ENCODE measurements at places on chromosomes 12 and 14. TPM values are rescaled to one million over a fixed set of nuclear protein-coding genes. Genes with fewer than 3 reads are reported as not detected.

PTPRQ gene
- not detected for total RNA-seq

TAOK3 gene
- total RNA-seq: 5.2 TPM

- H3K4me1 ChIP-seq: no peaks in the 10 kb centered on the region
- DNase-seq: no peak
- no peak overlapping the region for H3K4me3 ChIP-seq
- no peak overlapping the region for H3K27ac ChIP-seq
These were observed 94.5 kb downstream of the CALM1 start for GRCh38 chr14:90491221-90491885.

GRCh38 chr12:1552911-1553491, 41.4 kb downstream of the FBXL14 start:
- H3K4me3 ChIP-seq: no peak overlapping the region
- H3K27me3 ChIP-seq: no peaks in the 10 kb centered on the region
- no peaks in the 10 kb centered on the region for H3K4me1 ChIP-seq

DNA sequence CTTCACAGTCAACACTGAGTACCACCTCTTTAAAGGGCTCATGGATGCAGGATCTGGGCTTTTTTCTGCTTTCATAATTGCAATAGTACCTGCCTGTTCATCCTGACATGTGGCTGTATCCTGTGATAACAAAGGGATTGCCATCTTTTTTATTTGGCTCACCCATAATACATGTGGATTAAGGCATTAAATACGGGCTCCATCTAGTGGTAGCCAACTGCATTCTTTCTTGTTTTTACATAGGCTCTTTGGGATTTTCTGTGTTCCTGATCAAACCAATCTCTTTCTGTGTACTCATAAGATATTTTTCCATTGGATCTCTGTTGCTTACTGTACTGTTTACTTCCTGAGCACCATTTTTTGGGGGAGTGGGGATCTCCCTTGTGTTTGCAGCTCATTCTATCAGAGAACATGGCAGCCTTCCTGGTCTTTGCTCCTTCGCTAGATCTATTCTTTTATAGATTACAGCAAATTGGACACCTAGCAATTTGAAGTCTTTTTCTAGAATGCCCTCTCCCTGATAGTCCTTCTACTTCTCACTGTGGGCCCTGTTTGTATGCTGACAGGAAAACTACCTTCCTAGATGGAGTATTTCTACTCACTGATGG, 723.4 kb upstream of the MDGA2 start:
- H3K4me1 ChIP-seq: peaks cover 2% of the 10 kb centered on the region
- no peak for DNase-seq
- H3K4me3 ChIP-seq: no peak overlapping the region
- H3K36me3 ChIP-seq: no peaks in the 10 kb centered on the region
- no peaks in the 10 kb centered on the region for H3K27me3 ChIP-seq

- no peaks in the 10 kb centered on the region for H3K27me3 ChIP-seq
- no peak overlapping the region for H3K4me3 ChIP-seq
- no peak overlapping the region for H3K27ac ChIP-seq
- no peaks in the 10 kb centered on the region for H3K4me1 ChIP-seq
- H3K36me3 ChIP-seq: no peaks in the 10 kb centered on the region
These were observed 345.2 kb upstream of the FKBP4 start for GRCh38 chr12:2449586-2449985.

SELPLG gene
- total RNA-seq: 0.09 TPM

DNA sequence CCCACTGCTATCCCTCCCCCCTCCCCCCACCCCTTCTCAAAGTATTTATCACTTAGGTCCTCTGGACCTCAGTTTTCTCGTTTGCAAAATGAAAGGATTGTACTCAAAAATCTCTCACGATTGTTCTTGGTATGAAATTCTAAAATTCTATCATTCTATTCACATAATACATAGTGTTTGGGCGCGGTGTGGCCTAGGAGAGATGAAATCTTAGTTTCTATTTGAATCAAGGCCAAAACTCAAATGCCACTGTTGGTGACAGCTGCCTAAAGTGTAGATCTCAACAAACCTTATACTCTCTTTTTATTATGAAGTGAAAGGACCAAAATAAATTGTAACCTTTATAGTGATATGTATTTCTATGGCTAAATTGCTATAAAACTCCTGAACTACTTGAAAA, 23.7 kb upstream of the YAF2 start:
- H3K4me3 ChIP-seq: no peak overlapping the region
- H3K27ac ChIP-seq: no peak overlapping the region
- no peaks in the 10 kb centered on the region for H3K4me1 ChIP-seq
- no peak for DNase-seq
- no peaks in the 10 kb centered on the region for H3K36me3 ChIP-seq

PDE3A gene
- 3.0 TPM for total RNA-seq

GPR68 gene
- total RNA-seq: 0.33 TPM

DHH gene
- 0.13 TPM for total RNA-seq

WNT1 gene
- total RNA-seq: not detected

PRH2 gene
- not detected for total RNA-seq

DNA sequence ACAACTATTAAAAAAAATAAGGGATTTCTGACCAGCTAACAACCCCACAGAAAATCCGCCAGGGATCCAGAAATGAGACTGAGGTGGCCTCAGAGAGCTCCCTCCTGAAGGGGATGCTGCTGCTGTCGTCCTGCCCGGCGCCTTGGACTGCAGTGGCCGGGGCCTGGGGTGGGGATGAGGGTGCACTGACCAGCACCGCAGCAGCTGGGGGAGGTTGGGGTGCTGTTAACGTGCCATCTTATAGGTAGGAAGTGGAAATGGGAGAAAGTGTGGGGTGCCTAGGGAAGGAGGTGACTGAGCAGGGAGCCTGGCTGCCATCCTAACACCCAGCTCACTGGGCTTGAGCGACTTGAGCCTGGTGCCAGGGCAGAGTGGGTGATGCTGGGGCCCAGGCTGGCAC, 32.0 kb downstream of the DDX11 start:
- no peaks in the 10 kb centered on the region for H3K4me1 ChIP-seq
- H3K27me3 ChIP-seq: no peaks in the 10 kb centered on the region
- no peak overlapping the region for H3K27ac ChIP-seq
- no peak overlapping the region for H3K4me3 ChIP-seq
- peak; percentile 22 for DNase-seq

GRCh38 chr12:81274637-81275529, 197.0 kb downstream of the ACSS3 start:
- no peaks in the 10 kb centered on the region for H3K4me1 ChIP-seq
- no peaks in the 10 kb centered on the region for H3K27me3 ChIP-seq
- H3K36me3 ChIP-seq: no peaks in the 10 kb centered on the region
- H3K4me3 ChIP-seq: no peak overlapping the region

DNA sequence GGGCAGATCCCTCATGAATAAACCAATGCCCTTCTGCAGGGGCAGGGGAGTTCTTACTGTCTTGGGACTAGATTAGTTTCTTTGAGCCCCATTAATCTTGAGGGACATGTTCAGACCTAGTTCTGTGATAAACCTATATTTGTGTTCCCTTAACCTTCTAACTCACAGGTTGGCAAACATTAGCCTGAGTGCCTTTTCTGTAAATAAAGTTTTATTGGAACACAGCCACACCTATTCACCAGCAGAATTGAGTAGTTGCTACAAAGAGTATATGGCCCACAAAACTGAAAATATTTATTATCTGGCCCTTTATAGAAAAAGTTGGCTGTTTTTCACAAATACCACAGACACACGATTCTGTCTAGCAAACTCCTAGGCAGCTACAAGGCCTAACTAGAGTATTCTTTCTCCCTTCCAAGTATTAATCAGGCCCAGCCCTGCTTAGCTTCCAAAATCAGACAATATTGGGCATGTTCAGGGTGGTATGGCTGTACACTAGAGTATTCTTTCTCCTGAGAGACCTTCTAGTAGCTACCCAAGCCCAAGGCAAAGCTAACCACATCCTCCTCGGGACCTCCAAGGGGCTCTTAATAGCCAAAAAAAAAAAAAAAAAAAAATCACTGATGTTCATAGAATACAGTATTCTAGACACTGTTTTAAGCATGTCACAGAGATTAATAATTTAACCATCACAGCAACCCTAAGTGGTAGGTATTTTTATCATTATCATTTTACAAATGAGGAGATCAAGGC, 199.3 kb upstream of the PWP1 start:
- H3K4me1 ChIP-seq: no peaks in the 10 kb centered on the region
- no peak overlapping the region for H3K27ac ChIP-seq
- no peak overlapping the region for H3K4me3 ChIP-seq
- H3K27me3 ChIP-seq: no peaks in the 10 kb centered on the region

GRCh38 chr12:111807232-111807631, 34.8 kb upstream of the MAPKAPK5 start:
- H3K27ac ChIP-seq: no peak overlapping the region
- no peak for DNase-seq
- H3K36me3 ChIP-seq: peaks cover 24% of the 10 kb centered on the region
- H3K4me1 ChIP-seq: no peaks in the 10 kb centered on the region
- H3K27me3 ChIP-seq: no peaks in the 10 kb centered on the region

DNA sequence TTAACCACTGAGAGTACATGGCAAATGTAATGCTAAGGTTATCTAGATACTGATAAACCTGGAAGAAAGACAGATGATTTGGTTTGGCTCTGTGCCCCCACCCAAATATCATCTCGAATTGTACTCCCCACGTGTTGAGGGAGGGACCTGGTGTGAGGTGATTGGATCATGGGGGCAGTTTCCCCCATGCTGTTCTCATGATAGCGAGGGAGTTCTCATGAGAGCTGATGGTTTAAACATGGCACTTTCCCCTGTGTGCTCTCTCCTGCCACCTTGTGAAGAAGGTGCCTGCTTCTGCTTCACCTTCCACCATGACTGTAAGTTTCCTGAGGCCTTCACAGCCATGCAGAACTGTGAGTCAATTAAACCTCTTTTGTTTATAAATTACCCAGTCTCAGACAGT, 14.2 kb downstream of the NOXRED1 start:
- no peaks in the 10 kb centered on the region for H3K36me3 ChIP-seq
- H3K27ac ChIP-seq: no peak overlapping the region
- H3K4me1 ChIP-seq: no peaks in the 10 kb centered on the region
- H3K4me3 ChIP-seq: no peak overlapping the region
- no peaks in the 10 kb centered on the region for H3K27me3 ChIP-seq

DNA sequence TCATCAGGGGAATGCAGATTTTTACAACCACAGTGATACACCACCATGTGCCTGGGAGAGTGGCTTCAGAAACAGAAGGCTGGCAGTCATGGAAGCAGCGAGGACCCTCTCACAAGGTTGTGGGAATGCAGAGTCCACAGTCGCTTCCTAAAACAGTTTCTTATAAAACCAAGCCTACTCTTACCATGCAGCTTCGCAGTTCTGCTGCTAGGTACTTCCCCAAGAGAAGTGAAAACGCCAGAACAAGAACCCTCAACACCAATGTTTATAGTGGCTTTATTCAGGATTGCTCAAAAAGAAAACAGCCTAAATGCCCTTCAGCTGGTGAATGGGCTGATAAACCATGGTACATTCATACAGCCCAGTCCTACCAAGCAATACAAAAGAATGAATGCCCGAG, 87.2 kb downstream of the DDX51 start:
- H3K36me3 ChIP-seq: peaks cover 31% of the 10 kb centered on the region
- DNase-seq: no peak
- no peak overlapping the region for H3K4me3 ChIP-seq

GRCh38 chr12:96824074-96824837, 82.8 kb upstream of the NEDD1 start:
- no peaks in the 10 kb centered on the region for H3K27me3 ChIP-seq
- peaks cover 8% of the 10 kb centered on the region for H3K36me3 ChIP-seq
- no peak overlapping the region for H3K4me3 ChIP-seq
- H3K4me1 ChIP-seq: no peaks in the 10 kb centered on the region
- no peak for DNase-seq
- no peak overlapping the region for H3K27ac ChIP-seq

CLEC4C gene
- 0.26 TPM for total RNA-seq

DNA sequence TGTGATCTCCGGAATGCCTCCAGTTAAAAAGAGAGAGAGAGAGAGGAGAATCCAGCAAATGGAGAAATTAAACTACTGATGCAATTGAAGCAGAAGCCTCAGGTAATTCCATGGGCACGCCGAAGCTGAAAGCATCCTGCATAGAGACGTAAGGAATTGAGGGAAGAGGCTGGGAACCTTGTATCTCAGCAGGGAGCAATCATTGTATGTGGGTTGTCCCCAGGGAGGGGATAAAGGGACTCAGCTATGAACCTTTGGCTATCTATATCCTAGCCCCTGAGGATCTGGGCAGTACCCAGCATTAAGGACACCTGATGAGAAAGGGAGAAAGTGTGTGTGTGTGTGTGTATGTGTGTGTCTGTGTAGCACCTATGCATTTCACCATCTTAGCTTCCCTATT, 95.8 kb upstream of the ATXN7L3B start:
- no peaks in the 10 kb centered on the region for H3K36me3 ChIP-seq
- no peak overlapping the region for H3K4me3 ChIP-seq
- no peaks in the 10 kb centered on the region for H3K4me1 ChIP-seq
- H3K27ac ChIP-seq: no peak overlapping the region

DNA sequence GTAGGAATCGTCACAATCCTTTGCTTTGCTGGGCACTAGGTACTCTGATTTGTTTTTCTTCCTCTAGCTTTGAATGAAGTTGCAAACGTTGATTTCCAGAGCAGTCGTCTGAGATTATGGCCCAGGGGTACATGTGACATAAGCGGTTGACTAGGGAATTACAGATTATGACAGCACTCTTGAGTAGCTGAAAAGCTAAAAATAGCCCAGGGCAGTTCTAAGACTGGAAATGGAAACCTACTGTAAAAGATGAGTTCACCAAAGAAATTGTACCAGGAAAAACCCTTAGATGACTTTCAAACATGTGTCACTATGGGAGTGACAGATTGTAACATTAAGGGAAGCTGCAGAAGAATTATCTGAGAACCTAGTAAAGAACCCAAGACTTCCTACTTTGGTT, 108.5 kb downstream of the ANO6 start:
- no peak overlapping the region for H3K27ac ChIP-seq
- no peak for DNase-seq
- no peak overlapping the region for H3K4me3 ChIP-seq
- H3K36me3 ChIP-seq: no peaks in the 10 kb centered on the region

- DNase-seq: peak; percentile 84
- H3K4me1 ChIP-seq: peaks cover 6% of the 10 kb centered on the region
- H3K36me3 ChIP-seq: no peaks in the 10 kb centered on the region
- no peak overlapping the region for H3K4me3 ChIP-seq
These were observed 5.8 kb upstream of the SLC48A1 start for GRCh38 chr12:47767216-47767724.

SLC16A7 gene
- total RNA-seq: 2.2 TPM

DNA sequence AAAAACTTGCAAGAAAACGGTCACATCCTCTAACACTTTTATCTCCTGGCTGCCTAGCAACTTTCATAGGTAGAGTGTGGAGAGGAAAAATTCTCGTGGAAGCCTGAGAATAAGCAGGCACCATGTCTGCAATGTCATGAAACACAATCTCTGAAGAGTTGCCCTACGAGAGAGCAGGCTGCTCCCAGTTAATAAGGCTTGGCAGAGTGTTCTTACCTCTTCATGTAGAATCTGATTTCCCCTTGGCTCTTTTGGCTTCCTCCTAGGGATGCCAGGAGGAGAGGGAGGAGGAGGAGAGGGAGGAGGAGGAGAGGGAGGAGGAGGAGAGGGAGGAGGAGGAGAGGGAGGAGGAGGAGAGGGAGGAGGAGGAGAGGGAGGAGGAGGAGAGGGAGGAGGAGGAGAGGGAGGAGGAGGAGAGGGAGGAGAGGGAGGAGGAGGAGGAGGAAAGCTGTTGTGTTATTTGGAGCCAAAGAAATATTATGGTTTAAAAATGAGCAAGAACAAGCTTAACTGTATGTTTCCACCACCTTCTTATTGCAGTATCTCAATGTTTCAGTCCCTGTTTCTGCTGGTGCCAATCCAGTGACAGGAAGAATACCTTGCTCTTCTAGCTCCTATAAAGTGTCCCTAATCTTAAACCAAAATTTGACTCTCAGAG, 52.9 kb downstream of the EGLN3 start:
- H3K36me3 ChIP-seq: peaks cover 16% of the 10 kb centered on the region
- no peaks in the 10 kb centered on the region for H3K4me1 ChIP-seq
- H3K27me3 ChIP-seq: no peaks in the 10 kb centered on the region

Data from H9 (cell line).